Caco-2 (cell line): ENCODE measurements at places on chromosomes 5 and 9. TPM values are rescaled to one million over a fixed set of nuclear protein-coding genes. Genes with fewer than 3 reads are reported as not detected.

Gene SLC22A4
- total RNA-seq: 1.5 and 1.7 TPM in 2 replicates

Gene SMC2
- 36.4 and 37.4 TPM in 2 replicates for total RNA-seq

Gene TEX48
- total RNA-seq: not detected in 2 replicates

Gene SLC36A3
- not detected in 2 replicates for total RNA-seq

Gene C9orf153
- 0.21 TPM in 1 of 2 replicates, not detected in the other for total RNA-seq

Gene OLFML2A
- total RNA-seq: 1.1 and 1.2 TPM in 2 replicates

Gene PTGDS
- not detected in 2 replicates for total RNA-seq

Gene SVEP1
- total RNA-seq: 2.4 and 2.9 TPM in 2 replicates

Gene PCDHA10
- 0.02 and 0.07 TPM in 2 replicates for total RNA-seq

Gene HAVCR1
- 135 and 144 TPM in 2 replicates for total RNA-seq

Gene ARSK
- total RNA-seq: 5.0 and 5.5 TPM in 2 replicates

Gene FOXD4
- total RNA-seq: 0.56 and 0.93 TPM in 2 replicates

Gene SLC1A3
- 178 and 195 TPM in 2 replicates for total RNA-seq

GRCh38 chr5:98940581-98940980, 11.8 kb upstream of the CHD1 start:
- no peak overlapping the region for H3K4me3 ChIP-seq
- no peaks in the 10 kb centered on the region for H3K36me3 ChIP-seq
- no peaks in the 10 kb centered on the region for H3K27me3 ChIP-seq
- H3K4me1 ChIP-seq: peaks cover 8% of the 10 kb centered on the region

- no peaks in the 10 kb centered on the region for H3K4me1 ChIP-seq
- no peaks in the 10 kb centered on the region for H3K36me3 ChIP-seq
- DNase-seq: no peak
- H3K4me3 ChIP-seq: no peak overlapping the region
These were observed 75.2 kb downstream of the ESM1 start for GRCh38 chr5:54909911-54910870.

DNA sequence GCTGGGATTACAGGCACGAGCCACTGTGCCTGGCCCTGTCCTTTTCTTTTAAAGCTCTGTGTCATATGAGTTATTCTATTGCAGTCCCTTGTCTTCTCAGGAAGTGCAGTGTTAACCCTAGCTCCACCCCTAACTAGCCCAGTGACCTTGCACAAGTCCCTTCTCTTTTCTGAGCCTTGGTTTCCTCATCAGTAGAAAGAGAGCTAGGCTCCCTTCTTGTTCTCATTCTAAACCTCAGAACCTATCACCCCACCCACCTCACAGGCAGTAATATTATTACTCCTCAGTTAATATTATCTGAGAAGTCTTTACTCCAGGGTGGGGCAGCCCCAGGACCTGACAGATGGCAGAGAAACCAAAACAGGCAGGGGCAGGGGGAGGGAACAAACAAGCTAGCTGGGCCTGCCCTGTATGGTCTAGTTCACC, 7.2 kb downstream of the CYFIP2 start:
- no peaks in the 10 kb centered on the region for H3K27me3 ChIP-seq
- H3K27ac ChIP-seq: no peak overlapping the region
- H3K4me3 ChIP-seq: no peak overlapping the region
- no peak for DNase-seq
- no peaks in the 10 kb centered on the region for H3K36me3 ChIP-seq

DNA sequence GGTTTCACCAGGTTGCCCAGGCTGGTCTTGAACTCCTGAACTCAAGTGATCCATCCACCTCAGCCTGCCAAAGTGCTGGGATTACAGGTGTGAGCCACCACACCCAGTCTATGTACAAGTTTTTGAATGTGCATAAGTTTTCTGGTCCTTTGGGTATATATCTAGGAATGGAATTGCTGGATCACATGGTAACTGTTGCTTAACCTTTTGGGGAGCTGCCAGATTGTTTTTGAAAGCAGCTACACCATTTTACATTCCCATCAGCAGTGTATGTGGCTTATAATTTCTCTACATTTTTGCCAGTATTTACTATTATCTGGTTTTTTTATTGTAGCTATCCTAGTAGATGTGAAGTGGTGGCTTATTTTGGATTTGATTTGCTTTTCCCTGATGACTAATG, 8.9 kb upstream of the LNPEP start:
- no peaks in the 10 kb centered on the region for H3K27me3 ChIP-seq
- no peaks in the 10 kb centered on the region for H3K4me1 ChIP-seq
- no peak overlapping the region for H3K4me3 ChIP-seq
- H3K36me3 ChIP-seq: no peaks in the 10 kb centered on the region

DNA sequence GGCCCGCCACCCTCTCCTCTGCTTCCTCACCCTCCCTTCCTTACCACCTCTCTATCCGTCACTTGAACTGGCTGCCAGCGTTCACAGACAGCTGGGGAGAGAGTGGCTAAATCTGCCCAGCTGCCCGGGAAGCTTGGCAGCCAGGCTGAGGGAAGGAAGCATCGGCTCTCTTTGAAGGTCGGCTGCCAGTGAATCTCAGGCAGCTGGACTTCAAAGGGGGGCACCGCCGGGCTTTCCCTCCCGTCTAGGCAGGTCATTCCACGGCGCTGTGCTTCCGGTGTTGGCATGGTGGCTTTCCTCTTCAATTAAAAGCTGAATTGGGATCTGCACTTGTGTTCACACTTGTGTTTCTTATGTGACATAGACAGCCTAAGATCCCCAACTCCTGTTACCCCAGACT, 174.0 kb downstream of the GDNF start:
- DNase-seq: no peak
- no peaks in the 10 kb centered on the region for H3K36me3 ChIP-seq
- no peaks in the 10 kb centered on the region for H3K27me3 ChIP-seq

DNA sequence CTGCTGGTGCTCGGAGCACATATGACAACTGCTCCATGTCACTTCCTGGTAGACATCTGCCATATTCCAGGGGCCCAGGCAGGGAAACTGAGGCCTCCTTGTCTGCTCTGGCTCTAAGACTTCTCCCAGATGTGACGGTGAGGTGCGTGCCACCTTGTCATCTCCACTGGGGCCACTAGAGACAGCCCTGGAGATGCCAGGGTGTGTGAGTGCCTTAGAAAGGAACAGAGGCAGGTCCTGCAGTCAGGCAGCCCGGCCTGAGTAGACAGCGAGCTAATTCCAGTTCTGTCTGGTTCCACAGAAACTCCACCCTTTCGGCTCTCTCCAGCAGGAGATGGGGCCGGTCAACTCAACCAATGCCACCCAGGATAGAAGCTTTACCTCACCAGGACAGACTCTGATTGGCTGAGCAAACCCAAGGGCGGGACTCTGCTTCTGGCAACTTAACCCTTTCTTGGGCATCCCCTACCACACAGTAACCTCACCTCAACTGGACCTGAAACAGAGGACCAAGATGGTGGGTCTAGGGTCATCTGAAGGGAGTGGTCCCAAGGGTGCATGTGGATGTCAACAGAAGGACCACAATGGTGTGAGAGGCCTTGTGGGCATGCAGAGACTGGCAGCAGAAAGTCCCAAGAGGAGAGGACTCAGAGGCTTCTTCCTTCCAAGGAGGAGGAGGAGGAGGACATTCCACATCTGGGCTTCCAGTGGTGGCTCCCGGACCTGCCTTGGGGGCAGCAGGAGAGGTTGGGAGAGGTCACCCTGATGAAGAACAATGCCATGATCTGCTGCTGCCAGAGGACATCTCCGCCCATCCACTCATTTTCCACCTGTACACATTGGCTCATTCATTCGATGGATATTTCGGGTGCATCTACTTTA, 77.7 kb downstream of the RGS3 start:
- peaks cover 3% of the 10 kb centered on the region; the same call in 1 of the 2 replicates for H3K36me3 ChIP-seq
- H3K27ac ChIP-seq: peak overlapping the region; percentile 1
- no peak overlapping the region for H3K4me3 ChIP-seq
- DNase-seq: peak; percentile 82

DNA sequence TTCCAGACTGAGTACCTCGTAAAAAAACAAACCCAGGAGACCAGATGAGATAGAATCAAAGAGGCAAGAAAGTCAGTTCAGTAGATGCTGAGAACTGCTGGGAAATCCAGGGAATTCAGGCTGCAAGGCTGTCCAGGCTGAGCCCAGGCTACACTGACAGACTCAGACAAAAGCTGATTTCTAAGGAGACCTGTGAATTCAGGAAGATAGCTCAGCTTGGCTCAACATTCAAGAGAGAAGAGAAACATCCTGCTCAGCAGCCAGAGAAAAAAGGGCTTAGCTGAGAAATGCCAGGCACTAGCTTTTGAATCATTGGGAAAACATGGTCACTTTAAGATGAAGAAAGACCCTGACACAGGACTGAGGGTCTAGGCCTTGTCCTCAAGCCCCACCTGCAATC, 118.2 kb upstream of the SLC44A1 start:
- no peaks in the 10 kb centered on the region for H3K27me3 ChIP-seq
- peaks cover 14% of the 10 kb centered on the region for H3K4me1 ChIP-seq
- no peak overlapping the region for H3K27ac ChIP-seq
- H3K4me3 ChIP-seq: no peak overlapping the region
- no peak for DNase-seq

GRCh38 chr5:88892669-88893068, 9.7 kb upstream of the MEF2C start:
- H3K27me3 ChIP-seq: no peaks in the 10 kb centered on the region
- H3K27ac ChIP-seq: no peak overlapping the region
- no peak overlapping the region for H3K4me3 ChIP-seq
- DNase-seq: peak; percentile 58
- no peaks in the 10 kb centered on the region for H3K36me3 ChIP-seq

GRCh38 chr9:36787709-36788108, 215.0 kb downstream of the MELK start:
- H3K4me3 ChIP-seq: no peak overlapping the region
- no peaks in the 10 kb centered on the region for H3K4me1 ChIP-seq
- no peaks in the 10 kb centered on the region for H3K36me3 ChIP-seq
- no peak for DNase-seq

DNA sequence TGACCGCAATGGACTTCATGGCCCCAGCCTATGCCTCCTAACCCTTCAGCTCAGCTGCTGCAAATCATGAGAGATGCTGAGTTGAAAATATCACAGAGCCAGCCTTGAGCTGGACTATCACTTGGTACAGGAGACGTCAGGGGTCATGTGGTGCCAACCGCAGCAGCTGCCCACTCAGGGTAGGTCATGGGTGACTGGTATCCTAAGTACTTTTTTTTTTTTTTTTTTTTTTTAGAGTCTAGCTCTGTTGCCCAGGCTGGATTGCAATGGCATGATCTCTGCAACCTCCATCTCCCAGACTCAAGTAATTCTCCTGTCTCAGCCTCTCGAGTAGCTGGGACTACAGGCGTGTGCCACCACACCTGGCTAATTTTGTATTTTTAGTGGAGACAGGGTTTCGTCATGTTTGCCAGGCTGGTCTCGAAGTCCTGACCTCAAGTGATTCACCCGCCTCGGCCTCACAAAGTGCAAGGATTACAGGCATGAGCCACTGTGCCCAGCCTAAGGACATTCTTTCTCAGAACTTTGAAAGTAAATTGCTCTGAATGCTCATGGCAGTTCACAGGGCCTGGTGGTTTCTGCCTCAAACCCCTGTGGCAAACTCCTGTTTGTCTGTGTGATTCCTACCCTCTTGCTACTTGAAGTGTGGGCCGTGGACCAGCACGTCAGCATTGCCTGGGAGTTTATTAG, 21.3 kb downstream of the WWC1 start:
- peaks cover 4% of the 10 kb centered on the region; the same call in 1 of the 2 replicates for H3K36me3 ChIP-seq
- peak overlapping the region; percentile 98 for H3K27ac ChIP-seq
- DNase-seq: no peak
- peaks cover 89% of the 10 kb centered on the region for H3K4me1 ChIP-seq

DNA sequence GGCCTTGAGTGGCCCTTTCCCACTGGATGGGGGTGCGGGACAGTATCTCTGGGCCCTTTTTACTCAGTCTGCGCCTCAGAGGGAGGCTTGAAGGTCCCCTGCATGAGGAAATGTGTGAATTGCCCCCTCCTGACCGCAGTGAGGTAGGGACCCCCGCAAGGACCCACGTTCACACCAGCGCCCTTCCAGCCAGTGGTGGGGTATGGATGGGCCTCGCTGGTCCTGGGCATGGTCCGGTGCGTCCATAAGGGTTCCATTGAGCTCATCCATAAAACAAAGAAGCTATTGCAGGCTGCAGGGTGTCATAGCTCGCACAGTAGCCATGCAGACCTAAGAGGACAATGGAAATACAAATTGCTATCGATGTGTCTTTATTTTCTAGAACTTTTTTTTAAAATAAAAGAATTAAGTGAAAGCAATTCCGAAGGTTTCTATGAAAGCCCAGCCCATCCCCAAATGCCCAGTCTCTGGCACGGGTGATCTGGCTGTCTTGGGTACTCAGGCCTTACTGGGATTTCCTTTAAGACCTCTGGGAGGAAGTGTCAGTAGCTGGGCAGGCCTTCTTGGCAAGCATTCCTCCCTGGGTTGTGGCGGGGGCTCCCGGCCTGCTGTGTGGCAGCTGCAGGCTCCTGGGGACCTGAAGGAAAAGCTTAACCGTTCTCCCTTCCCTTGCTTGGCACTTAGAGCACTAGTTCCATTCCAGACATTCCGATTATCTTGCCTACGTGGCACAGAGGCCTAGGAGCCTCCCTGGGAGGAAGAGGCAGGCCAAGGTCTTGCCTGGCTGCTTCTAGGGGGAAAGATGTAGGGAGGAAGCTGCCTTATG, 1.5 kb upstream of the SEMA5A start:
- no peaks in the 10 kb centered on the region for H3K4me1 ChIP-seq
- no peak for DNase-seq
- H3K4me3 ChIP-seq: peak overlapping the region; percentile 94
- no peaks in the 10 kb centered on the region for H3K27me3 ChIP-seq
- H3K27ac ChIP-seq: peak overlapping the region; percentile 88

GRCh38 chr9:107627781-107628180, 138.2 kb upstream of the KLF4 start:
- DNase-seq: no peak
- H3K27ac ChIP-seq: no peak overlapping the region
- H3K27me3 ChIP-seq: no peaks in the 10 kb centered on the region

DNA sequence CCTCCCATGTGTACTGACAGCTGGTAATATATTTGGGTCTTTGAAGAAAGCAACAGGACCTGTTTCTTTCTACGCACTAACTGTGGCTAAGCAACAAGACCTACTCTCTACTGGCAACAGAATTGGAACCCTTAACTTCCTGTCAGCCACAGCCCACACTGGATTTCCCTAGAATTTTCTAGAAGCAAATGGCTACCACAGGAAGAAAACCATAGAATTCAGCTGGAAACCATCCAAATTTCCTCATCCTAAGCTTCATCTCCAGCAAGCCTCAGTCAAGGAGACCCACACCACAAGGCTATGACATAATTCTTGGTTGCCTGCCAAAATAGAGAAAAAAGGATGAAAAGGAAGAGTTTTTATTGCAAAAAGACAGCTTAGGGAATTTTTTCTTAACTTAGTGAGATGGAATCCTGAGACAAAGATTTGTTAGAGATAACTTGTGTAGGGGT, 171.8 kb upstream of the TNC start:
- DNase-seq: no peak
- no peak overlapping the region for H3K27ac ChIP-seq
- no peaks in the 10 kb centered on the region for H3K27me3 ChIP-seq

GRCh38 chr5:114317751-114318150, 44.1 kb upstream of the KCNN2 start:
- no peak for DNase-seq
- H3K4me3 ChIP-seq: no peak overlapping the region
- no peak overlapping the region for H3K27ac ChIP-seq
- H3K4me1 ChIP-seq: no peaks in the 10 kb centered on the region
- no peaks in the 10 kb centered on the region for H3K36me3 ChIP-seq

GRCh38 chr9:34573599-34574325, 15.8 kb downstream of the CNTFR start:
- H3K27ac ChIP-seq: no peak overlapping the region
- DNase-seq: no peak
- H3K4me3 ChIP-seq: no peak overlapping the region
- H3K27me3 ChIP-seq: no peaks in the 10 kb centered on the region

GRCh38 chr5:165574100-165574499, 2068.7 kb downstream of the MAT2B start:
- H3K27ac ChIP-seq: no peak overlapping the region
- no peak overlapping the region for H3K4me3 ChIP-seq
- no peaks in the 10 kb centered on the region for H3K36me3 ChIP-seq
- H3K4me1 ChIP-seq: no peaks in the 10 kb centered on the region
- DNase-seq: no peak
